ENCODE measurements at places on chromosomes 12 and 14.

DNA sequence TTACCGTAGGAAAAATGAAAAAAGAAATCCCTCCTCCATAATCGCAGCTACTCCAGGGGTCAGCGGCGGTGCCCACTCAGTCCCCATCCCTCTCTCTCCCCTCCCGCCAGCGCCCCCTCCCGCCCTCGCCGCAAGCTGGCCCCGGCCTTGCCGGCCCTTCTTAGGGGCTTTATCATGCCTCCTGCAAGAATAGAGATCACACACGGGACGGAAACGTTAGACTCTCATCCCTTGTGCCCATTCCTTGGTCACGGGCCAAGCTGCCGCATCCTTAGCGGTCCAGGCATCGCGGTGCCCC lies 692 bp upstream of the COX14 start:
- DNase-seq, result no peak

- DNase-seq, result no peak
Observed at GRCh38 chr12:126362493-126362892, 1297.3 kb downstream of the AACS start.

DNA sequence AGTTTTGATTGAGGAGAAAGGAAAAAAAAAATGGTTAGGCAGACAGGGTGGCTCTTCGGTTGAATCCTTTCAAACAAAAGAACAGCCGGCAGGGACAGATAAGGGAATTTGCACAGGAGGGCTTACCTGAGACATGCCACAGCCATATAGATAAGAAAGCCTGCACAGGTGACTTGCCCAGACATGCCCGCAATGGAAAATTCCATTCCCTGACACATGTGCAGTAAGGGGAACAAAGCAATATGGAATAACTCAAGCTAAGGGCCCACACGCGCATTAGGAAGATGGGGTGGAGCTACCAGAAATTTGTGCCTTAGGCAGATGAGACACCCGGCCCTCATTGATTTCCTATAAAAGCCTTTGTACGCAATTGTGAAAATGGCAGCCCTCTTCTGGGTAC lies 86.7 kb downstream of the TMEM260 start:
- DNase-seq, result no peak

GRCh38 chr12:82176026-82176425 lies 182.2 kb downstream of the CCDC59 start:
- no peak for DNase-seq

GRCh38 chr12:95164656-95165055 lies 52.6 kb downstream of the FGD6 start:
- DNase-seq, result no peak

DNA sequence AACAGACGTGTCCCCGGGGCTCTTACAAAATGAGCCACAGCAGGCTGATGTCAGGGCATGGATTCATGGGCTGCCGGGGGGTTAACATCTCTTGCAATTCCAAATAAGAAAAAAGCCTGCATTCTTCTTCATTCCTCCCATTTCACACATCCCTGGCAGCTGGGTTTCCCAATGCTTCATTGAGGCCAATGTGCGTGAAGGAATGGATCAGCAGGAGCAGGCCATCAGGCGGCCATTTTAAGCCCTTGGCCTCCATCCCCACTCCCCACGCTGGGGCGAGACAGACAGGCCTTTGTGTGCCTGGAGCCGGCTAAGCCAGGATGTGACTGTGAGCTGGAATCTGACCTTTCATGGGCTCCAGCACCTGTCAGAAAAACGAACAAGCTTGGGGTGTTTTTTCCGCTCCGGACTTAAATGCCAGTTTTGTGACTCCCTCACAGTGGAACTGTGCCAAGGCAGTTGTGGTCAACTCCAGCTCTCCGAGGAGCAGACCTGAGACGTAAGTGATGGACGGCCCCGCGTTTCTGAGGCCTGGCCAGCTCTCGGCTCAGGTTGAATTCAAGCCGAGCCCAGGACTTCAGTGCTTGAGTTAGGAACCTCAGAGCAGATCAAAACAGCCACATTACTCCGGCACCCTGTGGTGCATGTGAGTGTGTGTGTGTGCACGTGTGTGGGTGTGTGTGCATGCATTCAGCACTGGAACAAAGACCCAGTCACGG lies 133.1 kb downstream of the TMEM30B start:
- no peak for DNase-seq

DNA sequence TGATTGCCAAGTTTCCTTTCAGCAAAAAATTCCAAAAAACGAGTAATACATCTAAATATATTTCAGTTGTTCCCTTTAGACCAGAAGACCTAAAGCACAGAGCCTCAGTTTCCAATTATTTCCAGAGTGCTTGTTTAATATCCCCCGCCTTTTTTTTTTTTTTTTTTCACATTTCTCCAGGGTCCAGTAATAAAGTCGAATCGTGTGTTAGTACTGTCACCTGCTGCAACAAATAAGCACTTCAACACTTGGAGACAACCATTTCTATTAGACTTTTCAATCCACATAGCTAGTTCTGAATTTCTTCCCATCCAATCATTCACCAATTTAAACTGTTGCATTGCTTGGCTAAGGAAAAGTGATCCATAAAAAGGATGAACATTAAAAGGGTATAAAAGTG lies 13.6 kb downstream of the PDE6H start:
- no peak for DNase-seq

DNA sequence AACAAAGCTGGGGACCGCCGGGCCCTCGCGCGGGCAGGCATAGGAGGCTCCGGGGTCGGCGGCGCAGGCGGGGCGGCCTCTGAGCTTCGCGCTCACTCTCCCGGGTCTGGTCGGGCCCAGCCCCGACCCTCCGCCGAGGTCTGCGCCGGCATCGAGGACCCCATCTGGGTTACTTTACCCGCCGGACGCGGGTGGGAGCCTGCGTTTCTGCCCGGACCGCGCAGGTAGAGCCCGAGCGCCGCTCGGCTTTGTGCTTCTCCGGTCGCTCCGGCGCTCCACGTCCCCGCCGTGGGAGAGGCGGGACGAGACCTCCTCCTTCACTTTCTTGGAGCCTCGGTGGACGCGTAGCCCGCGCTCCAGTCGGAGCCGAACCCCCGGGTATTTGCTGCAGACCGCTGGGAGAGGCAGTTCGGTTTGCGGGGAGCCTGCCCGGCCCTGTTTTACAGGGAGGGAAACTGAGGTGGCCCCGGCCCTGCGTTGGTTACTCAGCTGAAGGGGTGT lies 63.2 kb downstream of the FBXL14 start:
- DNase-seq, result no peak

DNA sequence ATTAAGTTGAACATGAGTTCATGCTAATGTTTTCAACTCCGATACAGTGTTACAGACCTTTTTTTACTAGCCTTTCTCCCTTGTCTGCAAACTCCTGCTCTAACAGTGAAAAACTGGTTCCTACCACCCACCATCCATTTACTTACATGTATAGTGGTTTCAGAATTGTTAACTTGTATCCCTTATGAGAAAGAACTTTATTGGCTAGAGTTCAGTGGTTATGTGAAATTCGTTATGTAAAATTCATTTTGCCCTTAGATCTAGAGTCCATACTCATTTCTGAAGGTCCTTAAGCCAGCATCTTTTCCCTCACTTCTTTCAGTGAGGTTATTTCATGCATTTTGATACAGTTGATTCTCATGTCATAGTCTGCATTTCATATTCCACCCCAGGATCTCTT lies 51.0 kb downstream of the PRKCH start:
- no peak for DNase-seq

GRCh38 chr14:31937730-31938346 lies 139.3 kb upstream of the ARHGAP5 start:
- DNase-seq, result peak; percentile 51

GRCh38 chr14:103367995-103368394 lies 17.2 kb upstream of the MARK3 start:
- no peak for DNase-seq

- no peak for DNase-seq
Observed at GRCh38 chr14:62528296-62528695, 517.0 kb downstream of the KCNH5 start.

DNA sequence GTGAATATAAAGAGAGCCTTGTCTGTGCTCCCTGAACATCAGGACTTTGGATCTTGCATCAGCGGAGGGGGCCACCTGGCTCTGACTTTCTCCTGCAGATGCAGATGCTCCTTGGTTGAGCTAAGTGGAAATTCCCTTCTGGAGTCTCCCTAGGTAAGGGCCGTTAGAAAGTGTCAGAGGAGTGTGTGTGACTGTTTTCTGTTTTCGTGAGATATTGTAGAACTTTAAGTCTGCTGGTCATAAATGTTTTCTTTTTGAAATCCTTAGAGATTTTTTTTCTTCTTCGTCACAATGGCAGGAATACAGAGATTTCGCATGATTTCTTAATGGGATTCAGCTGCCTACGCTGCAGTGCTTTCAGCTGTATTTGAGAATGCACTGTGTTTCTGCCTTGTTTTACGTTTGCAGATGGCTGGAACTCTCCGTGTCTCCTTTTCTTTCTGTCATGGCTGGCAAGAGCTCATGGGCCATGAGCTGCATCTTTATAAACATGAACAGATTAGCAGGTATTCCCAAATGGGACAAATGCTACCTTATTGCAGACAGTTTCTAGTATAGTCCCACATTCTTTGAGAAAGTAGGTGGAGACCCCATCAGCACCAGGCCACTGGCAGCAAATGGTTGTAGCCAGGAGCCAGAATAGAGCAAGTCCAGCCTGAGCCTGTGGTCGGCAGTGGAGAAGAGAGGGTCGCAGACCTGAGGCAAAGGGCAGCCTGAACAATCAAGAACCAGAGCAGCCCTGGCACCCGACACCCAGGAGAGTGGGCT lies 76.2 kb upstream of the FRMD6 start:
- DNase-seq, result no peak

DNA sequence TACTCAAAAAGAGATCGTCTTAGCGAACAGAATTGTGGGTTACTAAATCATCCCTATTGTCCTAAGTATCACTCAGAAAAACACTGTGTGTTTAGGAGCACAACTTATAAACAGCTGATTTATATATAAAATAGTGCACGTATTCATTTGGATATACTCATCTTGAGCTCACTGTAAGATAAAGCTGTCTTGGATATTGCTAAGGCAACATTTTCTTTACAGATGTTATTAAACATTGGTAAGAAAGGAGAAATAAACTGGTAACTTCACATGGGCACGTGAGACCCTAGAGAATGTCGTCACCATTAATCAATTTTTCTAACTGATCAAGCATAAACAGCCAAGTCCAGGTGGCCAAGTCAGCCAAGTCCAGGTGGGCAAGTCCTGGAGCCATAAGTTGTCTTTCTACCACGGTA lies 1.7 kb downstream of the PAWR start:
- no peak for DNase-seq

- DNase-seq, result no peak
Observed at GRCh38 chr14:89303456-89304435, 113.3 kb downstream of the FOXN3 start.

DNA sequence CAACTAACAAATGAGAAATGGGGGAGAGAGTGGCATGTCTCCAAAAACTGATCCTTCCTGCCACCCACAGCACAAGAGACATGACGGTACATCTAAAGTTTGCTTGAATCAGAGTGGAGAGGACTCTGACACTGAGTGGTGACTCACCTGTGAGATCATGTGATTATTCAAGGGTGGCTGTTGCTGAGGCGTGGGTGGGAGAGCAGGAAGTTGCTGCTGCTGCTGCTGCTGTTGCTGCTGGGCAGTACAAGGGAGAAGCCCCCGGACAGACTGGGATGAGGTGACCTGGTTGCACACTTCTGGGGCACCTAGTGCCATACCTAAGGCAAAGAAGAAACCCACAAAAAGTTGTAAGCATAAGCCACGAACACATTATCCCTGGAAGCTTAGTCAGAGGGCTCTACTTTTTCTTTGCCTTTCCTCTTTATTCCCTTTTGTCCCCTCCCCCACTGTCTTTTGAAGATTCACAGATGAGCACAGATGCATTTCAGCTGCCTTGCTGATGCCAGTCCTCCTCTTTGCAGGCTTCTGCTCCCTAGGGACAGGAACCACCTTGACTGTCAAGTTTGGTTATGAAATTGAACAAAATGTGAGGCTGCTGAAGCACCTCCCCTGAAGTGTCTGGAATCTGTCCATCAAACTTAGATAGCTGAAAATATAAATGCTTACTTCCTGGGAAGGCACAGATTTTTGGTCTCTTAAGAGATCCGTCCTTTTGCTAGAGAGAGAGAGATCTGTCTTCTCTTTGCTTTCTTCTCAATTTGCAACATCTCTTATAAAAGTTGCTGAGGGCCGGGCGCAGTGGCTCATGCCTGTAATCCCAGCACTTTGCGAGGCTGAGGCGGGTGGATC lies 29.4 kb upstream of the STAC3 start:
- DNase-seq, result peak; percentile 72

GRCh38 chr12:108799401-108800243 lies 57.8 kb downstream of the SSH1 start:
- no peak for DNase-seq

DNA sequence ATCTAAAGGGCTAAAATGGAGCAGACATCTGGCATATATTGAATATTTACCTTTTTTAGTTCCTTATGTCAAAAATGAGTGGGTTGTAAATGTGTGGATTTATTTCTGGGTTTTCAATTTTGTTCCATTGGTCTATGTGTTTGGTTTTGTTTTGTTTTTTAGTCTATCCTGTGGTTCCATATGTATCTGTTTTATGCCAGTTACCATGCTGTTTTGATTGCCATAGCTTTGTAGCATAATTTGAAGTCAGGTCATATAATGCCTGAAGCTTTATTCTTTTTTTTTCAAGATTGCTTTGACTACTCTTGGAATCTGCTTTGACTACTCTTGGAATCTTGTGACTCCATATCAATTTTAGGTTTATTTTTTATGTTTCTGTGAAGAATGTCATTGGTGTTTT lies 133.2 kb downstream of the MIPOL1 start:
- DNase-seq, result no peak

DNA sequence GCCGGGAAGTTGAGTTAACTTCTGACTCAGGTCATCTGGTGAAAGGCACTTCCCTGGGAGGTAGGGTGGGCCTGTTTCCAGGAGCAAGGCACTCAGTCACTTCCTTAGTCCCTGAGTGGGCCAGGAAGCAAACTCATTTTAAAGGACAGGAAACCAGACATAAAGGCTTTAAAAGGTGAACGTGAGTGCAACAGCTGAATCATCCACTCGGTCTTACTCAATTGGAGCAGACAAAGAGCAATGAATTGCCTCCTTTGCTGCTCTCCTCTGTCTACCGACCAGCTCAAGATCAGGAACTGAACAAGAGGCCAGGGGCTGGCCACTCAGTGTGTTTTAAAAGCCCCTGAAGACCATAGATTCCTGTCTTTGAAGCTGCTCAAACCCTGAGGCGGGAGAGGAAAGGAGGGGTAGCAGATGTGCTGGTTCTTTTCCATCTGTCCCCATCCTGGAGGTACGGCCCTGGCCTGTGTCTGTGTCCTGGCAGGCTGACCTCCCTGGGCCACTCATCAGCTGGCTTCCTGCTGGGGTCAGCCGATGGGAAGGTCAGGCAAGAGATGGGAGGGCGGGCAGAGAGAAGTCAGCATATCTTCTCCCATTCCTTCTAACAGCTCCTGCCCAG lies 148.9 kb downstream of the PPM1H start:
- DNase-seq, result no peak
